GM23248 (cell line): ENCODE measurements at places on chromosomes 4 and X.

GRCh38 chr4:154998284-154998683, 210.2 kb upstream of the NPY2R start:
- DNase-seq: peak; percentile 72
- 0 out of 2 replicates have a peak overlapping the region, but pooled peaks have one; percentile 18 for H3K4me3 ChIP-seq
- H3K4me1 ChIP-seq: peaks cover 11% of the 10 kb centered on the region

DNA sequence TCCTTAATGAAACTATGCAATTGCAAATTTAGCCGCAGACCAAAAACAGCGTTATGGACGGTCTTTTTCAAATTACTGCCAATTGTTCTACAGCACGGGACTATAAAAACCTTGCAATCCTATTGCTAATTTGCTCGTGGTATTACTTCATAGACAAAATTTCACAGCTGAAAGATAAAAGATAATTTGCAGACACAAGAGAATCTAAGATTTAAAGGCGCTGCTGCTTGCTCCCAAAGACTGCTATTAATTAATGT, 1.4 kb upstream of the CAMK2D start:
- no peaks in the 10 kb centered on the region for H3K27me3 ChIP-seq
- peaks cover 17% of the 10 kb centered on the region for H3K4me1 ChIP-seq
- H3K27ac ChIP-seq: peak overlapping the region; percentile 96
- no peak for DNase-seq
- H3K4me3 ChIP-seq: peak overlapping the region; percentile 87

- H3K36me3 ChIP-seq: no peaks in the 10 kb centered on the region
- no peak overlapping the region for H3K4me3 ChIP-seq
- DNase-seq: no peak
- H3K4me1 ChIP-seq: no peaks in the 10 kb centered on the region
- H3K27ac ChIP-seq: no peak overlapping the region
These were observed 421.3 kb downstream of the BCOR start for GRCh38 chrX:39676434-39676833.

- H3K36me3 ChIP-seq: no peaks in the 10 kb centered on the region
- H3K27ac ChIP-seq: no peak overlapping the region
- H3K4me3 ChIP-seq: no peak overlapping the region
- peaks cover 49% of the 10 kb centered on the region for H3K4me1 ChIP-seq
- no peak for DNase-seq
These were observed 24.4 kb upstream of the CFAP299 start for GRCh38 chr4:80311130-80311529.

DNA sequence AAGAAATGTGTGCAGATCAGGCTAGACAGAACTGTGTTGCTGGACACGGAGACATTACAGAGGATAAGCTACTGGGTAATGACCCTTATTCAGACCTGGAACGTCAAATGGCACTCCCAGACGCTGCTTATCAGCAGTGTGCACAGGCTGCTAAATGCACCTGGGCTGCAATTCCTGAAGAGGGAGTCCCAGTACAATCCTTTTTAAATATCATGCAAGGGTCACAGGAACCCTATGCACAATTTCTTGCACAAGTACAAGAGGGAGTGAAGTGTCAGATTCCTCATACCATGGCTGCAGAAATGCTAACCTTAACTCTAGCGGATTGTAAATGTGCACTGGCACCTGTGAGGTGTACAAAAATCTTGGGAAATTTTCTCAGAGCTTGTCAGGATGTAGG, 16.9 kb downstream of the SPIN2B start:
- H3K27me3 ChIP-seq: no peaks in the 10 kb centered on the region

DNA sequence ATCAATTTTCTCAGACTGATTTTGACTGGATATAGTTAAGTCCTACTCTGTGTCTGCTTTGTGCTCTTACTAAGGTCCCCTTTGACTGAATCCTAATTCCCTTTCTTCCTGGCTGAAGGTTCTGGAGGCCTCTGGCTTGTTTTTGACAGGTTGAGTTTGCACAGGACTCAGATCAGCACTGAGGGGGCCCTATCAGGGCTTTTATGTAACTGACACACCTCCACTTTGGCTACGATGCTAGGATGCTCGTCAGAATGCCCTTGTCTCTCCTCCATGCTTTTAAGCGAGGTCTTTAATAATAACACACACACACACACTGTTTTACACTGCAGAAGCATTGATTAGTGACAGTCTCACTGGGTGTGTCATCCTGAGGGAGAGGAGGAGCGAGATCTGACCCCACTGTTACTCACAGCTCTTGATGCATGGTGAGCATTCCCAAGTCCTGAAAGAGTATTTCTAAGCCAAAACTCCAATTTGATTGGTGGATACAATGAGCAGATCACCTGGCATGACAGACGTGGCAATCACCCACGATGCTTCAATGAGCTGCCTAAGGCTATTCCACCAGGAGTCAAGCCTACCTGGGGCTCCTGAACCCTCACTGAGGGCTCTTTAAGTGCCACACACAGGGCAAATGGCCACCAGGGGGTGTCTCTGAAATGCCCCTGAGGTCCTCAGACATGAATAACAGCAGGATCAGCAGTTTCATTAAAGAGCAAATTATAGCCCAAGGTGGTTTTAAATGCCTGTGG, 130.4 kb upstream of the CPEB2 start:
- H3K36me3 ChIP-seq: no peaks in the 10 kb centered on the region
- H3K27ac ChIP-seq: no peak overlapping the region
- no peak overlapping the region for H3K4me3 ChIP-seq
- H3K4me1 ChIP-seq: no peaks in the 10 kb centered on the region
- DNase-seq: peak; percentile 16
- no peaks in the 10 kb centered on the region for H3K27me3 ChIP-seq

DNA sequence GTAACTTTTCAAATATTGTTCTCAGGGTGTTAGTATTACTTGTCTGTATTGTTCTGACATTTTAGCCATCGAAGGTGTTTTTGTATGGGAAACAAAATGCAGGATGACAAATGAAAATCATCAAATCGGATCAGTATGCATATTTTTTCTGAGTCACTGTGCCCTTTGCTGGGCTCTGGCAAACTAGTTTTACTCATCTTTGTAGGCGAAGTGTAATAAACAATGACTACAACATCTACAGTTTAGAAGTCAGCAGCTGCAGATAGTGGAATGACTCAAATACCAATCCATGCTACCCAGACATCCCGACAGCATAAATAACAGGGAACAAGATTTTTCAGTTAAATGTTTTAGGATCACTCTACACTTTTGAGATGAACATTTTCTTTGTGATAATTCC, 557.3 kb upstream of the TENM3 start:
- no peaks in the 10 kb centered on the region for H3K27me3 ChIP-seq
- DNase-seq: peak; percentile 70
- H3K4me3 ChIP-seq: peak overlapping the region; percentile 12; the same call in 1 of the 2 replicates
- peaks cover 22% of the 10 kb centered on the region for H3K4me1 ChIP-seq

- peak overlapping the region; percentile 61 for H3K4me3 ChIP-seq
- H3K27ac ChIP-seq: no peak overlapping the region
- H3K36me3 ChIP-seq: no peaks in the 10 kb centered on the region
- DNase-seq: peak; percentile 13
- H3K27me3 ChIP-seq: no peaks in the 10 kb centered on the region
These were observed 120.2 kb upstream of the PJA1 start for GRCh38 chrX:69285401-69285877.

DNA sequence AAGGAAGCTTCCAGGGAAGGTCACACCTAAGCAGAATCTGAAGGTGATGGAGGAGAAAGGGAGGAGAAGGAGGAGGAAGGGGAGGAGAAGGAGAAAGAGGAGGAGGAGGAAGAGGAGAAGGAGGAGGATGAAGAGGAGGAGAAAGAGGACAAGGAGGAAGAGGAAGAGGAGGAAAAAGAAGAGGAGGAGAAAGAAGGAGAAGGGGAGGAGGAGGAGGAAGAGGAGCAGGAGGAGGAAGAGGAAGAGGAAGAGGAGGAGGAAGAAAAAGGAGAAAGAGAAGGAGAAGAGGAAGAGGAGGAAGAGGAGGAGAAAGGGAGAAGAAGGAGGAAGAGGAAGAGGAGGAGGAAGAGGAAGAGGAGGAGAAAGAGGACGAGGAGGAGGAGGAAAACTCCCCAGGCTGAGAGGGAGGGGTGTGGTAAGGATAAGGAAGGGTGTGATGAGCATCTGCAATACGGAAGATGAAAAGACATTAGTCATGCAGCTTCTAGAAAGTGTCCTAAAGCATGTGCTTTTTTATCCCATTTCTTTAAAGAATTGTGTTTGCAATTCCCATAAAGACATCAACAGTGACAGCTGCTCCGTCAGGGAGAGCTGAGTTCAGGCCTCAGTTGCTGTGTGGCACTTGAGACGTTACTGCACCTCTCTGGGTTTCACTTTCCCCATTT, 41.1 kb downstream of the CRMP1 start:
- no peaks in the 10 kb centered on the region for H3K4me1 ChIP-seq
- no peak for DNase-seq
- H3K36me3 ChIP-seq: no peaks in the 10 kb centered on the region
- peaks cover 26% of the 10 kb centered on the region for H3K27me3 ChIP-seq

- H3K27me3 ChIP-seq: no peaks in the 10 kb centered on the region
- DNase-seq: peak; percentile 2
- H3K36me3 ChIP-seq: no peaks in the 10 kb centered on the region
- H3K4me1 ChIP-seq: no peaks in the 10 kb centered on the region
These were observed 212.8 kb upstream of the PDE5A start for GRCh38 chr4:119841361-119841760.

DNA sequence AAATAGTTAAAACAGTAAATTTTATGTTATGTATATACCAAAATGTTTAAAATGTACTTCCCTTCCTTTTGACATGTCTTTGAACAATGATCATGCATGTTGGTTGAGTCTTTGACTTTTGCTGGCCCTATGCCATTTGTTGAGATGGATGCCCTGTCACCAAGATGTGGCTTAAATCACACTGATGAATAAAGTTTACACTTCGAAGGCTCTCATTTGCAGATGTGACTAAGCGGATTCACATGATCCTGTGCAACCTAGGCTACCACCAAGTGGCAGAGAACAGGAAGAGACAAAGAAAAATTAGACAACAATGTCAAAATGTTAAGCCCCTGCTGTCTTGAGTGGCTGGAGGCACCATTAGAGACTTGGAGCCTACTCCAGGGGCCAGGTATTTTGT, 139.9 kb downstream of the RAB28 start:
- H3K27ac ChIP-seq: no peak overlapping the region
- no peak for DNase-seq
- H3K4me1 ChIP-seq: peaks cover 18% of the 10 kb centered on the region
- no peaks in the 10 kb centered on the region for H3K27me3 ChIP-seq
- no peak overlapping the region for H3K4me3 ChIP-seq

- H3K36me3 ChIP-seq: no peaks in the 10 kb centered on the region
- H3K4me1 ChIP-seq: no peaks in the 10 kb centered on the region
- no peak for DNase-seq
- no peak overlapping the region for H3K27ac ChIP-seq
- H3K27me3 ChIP-seq: no peaks in the 10 kb centered on the region
- H3K4me3 ChIP-seq: no peak overlapping the region
These were observed 459.8 kb upstream of the EPHA5 start for GRCh38 chr4:66130042-66130441.

- H3K4me3 ChIP-seq: no peak overlapping the region
- no peaks in the 10 kb centered on the region for H3K4me1 ChIP-seq
- no peaks in the 10 kb centered on the region for H3K27me3 ChIP-seq
These were observed 317.5 kb upstream of the RASGEF1B start for GRCh38 chr4:81789158-81789557.

DNA sequence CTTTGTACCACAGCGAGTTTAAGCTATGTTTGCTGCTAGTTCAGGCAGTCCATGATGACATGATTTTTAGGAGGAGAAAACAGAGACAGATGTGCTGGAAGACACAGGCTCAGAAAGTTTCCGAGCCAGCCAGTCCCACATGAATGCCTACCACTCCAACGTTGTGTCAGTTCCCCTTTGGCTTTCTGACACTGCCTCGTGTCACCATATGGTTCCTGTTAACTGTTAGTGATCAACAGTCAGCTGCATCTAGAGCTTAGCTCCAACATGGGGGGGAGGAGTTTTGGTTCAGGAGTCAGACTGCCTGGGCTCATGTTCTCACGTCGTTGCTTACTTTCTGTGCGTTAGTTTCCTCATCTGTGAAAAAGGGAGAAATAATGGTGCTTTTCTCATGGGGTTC, 343.7 kb downstream of the MID1IP1 start:
- DNase-seq: peak; percentile 21
- H3K27ac ChIP-seq: no peak overlapping the region
- H3K4me1 ChIP-seq: no peaks in the 10 kb centered on the region
- no peaks in the 10 kb centered on the region for H3K36me3 ChIP-seq
- H3K27me3 ChIP-seq: no peaks in the 10 kb centered on the region
- H3K4me3 ChIP-seq: no peak overlapping the region

- no peaks in the 10 kb centered on the region for H3K4me1 ChIP-seq
- DNase-seq: no peak
- H3K4me3 ChIP-seq: no peak overlapping the region
- H3K36me3 ChIP-seq: no peaks in the 10 kb centered on the region
These were observed 126.8 kb upstream of the ENPP6 start for GRCh38 chr4:184344435-184344834.

DNA sequence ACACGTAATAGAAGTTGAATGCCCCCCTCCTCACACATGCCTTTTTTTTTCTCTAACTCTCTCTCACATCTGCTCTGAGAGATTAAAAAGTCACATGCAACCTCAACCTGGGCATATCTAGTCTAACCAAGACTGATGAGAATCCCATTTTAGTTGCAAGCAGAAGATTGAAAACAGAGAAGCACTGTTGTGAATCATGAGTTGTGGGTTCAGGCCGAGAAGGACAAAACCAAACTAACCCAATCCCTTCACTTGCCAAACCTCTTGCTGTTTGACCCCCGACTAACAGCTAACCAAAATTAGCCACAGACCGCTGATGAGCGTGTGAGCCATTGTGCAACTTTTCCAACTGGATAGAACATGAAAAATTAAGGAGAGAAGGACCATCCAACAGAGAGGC, 31.8 kb downstream of the CXCL1 start:
- peak overlapping the region; percentile 40 for H3K27ac ChIP-seq
- DNase-seq: peak; percentile 63
- no peak overlapping the region for H3K4me3 ChIP-seq
- no peaks in the 10 kb centered on the region for H3K36me3 ChIP-seq
- no peaks in the 10 kb centered on the region for H3K27me3 ChIP-seq
- H3K4me1 ChIP-seq: peaks cover 64% of the 10 kb centered on the region

DNA sequence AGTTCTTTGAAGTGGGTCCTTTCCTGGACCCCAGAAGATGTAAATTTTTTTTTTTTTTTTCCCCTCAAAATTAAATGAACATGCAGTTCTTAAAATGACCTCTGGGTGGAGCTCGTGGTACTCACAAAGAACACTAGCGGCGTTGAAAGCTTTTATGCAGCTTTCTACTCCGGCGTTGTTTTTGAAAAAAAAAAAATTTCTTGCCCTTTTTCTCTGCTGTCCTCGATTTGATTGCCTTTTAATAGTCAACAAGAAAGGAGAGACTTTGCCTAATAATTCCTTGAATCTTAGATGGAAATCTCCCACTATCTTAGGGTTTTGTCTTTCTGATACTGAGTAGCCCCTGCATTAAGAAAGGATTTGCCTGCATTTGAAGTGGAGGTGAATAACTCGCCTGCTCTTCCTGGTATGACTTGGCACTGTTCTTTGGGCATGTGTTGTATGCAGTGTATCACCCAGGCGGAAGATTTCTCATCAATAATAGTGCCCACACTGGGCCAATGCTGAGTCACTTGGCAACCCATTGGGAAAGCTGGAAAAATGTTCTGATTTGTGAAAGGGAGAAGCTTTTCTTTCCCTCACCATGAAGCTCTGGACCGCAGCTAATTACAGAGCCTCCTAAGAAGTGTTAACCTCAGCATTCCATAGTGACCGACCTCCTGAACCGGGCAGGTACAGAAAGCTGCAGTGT, 104.0 kb downstream of the PHEX start:
- no peaks in the 10 kb centered on the region for H3K27me3 ChIP-seq
- no peaks in the 10 kb centered on the region for H3K36me3 ChIP-seq
- H3K4me1 ChIP-seq: peaks cover 20% of the 10 kb centered on the region
- peak; percentile 84 for DNase-seq

GRCh38 chr4:26074712-26075430, 160.9 kb downstream of the SMIM20 start:
- peaks cover 9% of the 10 kb centered on the region; the same call in 1 of the 2 replicates for H3K4me1 ChIP-seq
- no peak for DNase-seq
- peaks cover 26% of the 10 kb centered on the region for H3K27me3 ChIP-seq
- H3K4me3 ChIP-seq: no peak overlapping the region
